ENCODE measurements at places on chromosomes 2 and 18. TPM values are rescaled to one million over a fixed set of nuclear protein-coding genes. Genes with fewer than 3 reads are reported as not detected.
A peak's percentile ranks its signal among the peaks of the same experiment; 100 is the strongest.

DNA sequence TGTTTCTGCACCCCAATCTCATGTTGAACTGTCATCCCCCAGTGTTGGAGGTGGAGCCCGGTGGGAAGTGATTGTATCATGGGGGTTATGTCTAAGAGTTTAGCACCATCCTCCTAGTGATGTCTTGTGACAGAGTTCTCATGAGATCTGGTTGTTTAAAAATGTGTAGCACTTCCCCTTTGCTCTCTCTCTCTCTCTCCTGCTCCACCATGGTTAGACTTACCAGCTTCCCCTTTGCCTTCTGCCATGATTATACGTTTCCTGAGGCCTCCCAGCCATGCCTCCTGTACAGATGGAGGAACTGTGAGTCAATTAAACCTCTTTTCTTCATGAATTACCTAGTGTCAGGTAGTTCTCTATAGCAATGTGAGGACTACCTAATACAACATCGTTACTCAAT is 396.9 kb upstream of the LRATD1 start:
- no peaks in the 10 kb centered on the region for H3K36me3 ChIP-seq
- H3K27ac ChIP-seq, result no peak overlapping the region
- H3K27me3 ChIP-seq, result no peaks in the 10 kb centered on the region
- no peaks in the 10 kb centered on the region for H3K4me1 ChIP-seq
- no peak overlapping the region for H3K4me3 ChIP-seq
- no peak for DNase-seq

DNA sequence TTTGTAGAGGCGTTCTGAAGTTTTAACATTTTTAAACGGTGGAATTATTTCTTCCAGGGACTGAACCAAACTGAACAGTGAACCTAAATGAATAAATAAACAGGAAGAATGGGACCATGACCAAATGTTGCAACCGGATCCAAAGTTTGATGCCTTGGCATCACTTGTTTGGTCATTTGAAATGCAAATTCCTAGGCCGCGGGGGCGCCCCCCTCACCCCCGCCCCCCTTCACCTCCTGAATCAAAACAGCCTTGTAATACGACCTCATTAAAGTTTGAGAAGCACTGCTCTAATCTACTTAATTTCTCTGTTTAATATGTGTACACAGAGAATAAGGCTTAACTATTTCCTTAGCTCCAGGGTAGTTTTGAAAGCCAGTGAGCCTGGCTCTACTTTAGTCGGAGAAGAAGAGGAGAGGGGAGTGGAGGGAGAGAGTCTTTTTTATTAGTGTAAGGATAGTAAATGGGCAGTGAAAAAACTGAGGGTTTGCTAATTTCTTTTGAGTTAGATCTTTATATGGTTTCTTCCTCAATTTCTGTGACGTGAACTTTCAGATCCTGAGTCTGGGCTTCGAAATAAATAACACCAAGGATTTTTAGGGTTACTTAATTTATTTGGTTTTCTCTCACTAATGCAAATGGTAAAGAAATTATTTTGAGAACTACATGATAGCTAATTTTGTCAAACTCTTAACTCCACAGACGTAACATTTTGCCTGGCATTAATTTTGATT is 5.7 kb downstream of the C2orf80 start:
- H3K36me3 ChIP-seq, result no peaks in the 10 kb centered on the region
- H3K27ac ChIP-seq, result no peak overlapping the region
- H3K4me1 ChIP-seq, result no peaks in the 10 kb centered on the region
- H3K4me3 ChIP-seq, result no peak overlapping the region
- no peak for DNase-seq

DNA sequence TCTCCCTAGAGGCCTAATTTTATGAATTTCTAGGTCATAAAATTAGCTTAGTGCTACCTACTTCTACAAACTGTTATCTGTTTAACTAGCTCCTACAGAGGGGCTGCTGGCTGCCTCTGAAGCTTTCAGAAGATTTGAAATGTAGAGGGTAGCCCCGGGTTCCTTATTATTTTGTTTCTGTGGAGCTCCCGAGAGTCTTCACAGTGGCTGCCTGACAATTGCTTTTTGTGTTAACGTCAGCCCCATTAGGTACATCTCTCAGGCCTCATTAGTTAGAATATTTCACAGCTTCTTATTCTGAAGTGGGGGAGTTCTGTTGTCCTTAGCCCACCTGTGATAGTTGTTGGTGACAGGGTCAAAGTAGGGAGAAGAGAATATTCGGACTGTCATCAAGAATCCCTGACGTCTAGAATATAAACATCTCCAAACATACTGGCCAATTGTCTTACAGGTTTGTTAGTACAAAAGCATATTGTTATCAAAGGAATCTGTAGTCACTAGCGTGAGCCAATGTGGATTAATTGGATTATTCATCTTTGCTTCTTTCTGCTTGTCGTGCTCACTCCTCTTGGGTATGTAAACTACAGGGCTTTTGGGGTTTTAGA is 77.5 kb downstream of the DIS3L2 start:
- H3K27me3 ChIP-seq, result no peaks in the 10 kb centered on the region
- peaks cover 44% of the 10 kb centered on the region for H3K4me1 ChIP-seq
- peak overlapping the region; percentile 32 for H3K27ac ChIP-seq
- no peak for DNase-seq
- H3K4me3 ChIP-seq, result peak overlapping the region; percentile 33

GRCh38 chr2:85503168-85503850 is 35.7 kb upstream of the MAT2A start:
- H3K27me3 ChIP-seq, result no peaks in the 10 kb centered on the region
- H3K27ac ChIP-seq, result no peak overlapping the region
- H3K4me1 ChIP-seq, result peaks cover 6% of the 10 kb centered on the region
- H3K36me3 ChIP-seq, result no peaks in the 10 kb centered on the region
- DNase-seq, result no peak

DNA sequence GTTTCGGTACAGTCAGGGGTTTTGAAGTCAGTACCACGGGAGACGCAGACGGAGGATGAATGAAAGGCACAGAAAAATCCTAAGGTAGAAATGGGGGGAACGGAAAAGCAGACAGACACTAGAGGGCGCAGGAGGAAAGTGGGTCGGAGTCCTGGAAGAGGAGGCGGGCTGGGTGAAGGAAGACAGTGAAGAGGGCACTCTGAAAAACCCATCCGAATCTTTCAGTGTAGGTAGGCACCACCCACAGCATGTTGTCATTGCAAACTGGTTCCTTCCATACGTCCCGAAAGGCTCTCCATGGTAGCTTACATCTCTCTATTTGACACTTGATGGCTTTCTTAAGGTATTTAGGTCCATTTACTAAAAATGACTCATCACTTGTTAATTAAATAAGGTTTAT is 18.5 kb upstream of the ZNF236 start:
- H3K27me3 ChIP-seq, result peaks cover 5% of the 10 kb centered on the region
- H3K36me3 ChIP-seq, result no peaks in the 10 kb centered on the region
- peak; percentile 68 for DNase-seq
- peak overlapping the region; percentile 8 for H3K4me3 ChIP-seq
- no peak overlapping the region for H3K27ac ChIP-seq
- H3K4me1 ChIP-seq, result peaks cover 10% of the 10 kb centered on the region

- H3K36me3 ChIP-seq, result no peaks in the 10 kb centered on the region
- DNase-seq, result no peak
- no peaks in the 10 kb centered on the region for H3K4me1 ChIP-seq
- no peaks in the 10 kb centered on the region for H3K27me3 ChIP-seq
- H3K4me3 ChIP-seq, result no peak overlapping the region
- no peak overlapping the region for H3K27ac ChIP-seq
These were observed 58.3 kb upstream of the NFE2L2 start for GRCh38 chr2:177322801-177323261.

- H3K27me3 ChIP-seq, result no peaks in the 10 kb centered on the region
- no peaks in the 10 kb centered on the region for H3K36me3 ChIP-seq
- H3K27ac ChIP-seq, result no peak overlapping the region
- no peaks in the 10 kb centered on the region for H3K4me1 ChIP-seq
- DNase-seq, result no peak
These were observed 235.5 kb downstream of the THSD7B start for GRCh38 chr2:137000811-137001210.

GRCh38 chr2:66318009-66318561 is 116.8 kb upstream of the MEIS1 start:
- H3K4me3 ChIP-seq, result no peak overlapping the region
- H3K36me3 ChIP-seq, result no peaks in the 10 kb centered on the region
- no peaks in the 10 kb centered on the region for H3K27me3 ChIP-seq
- H3K4me1 ChIP-seq, result no peaks in the 10 kb centered on the region
- H3K27ac ChIP-seq, result no peak overlapping the region

- H3K36me3 ChIP-seq, result no peaks in the 10 kb centered on the region
- no peaks in the 10 kb centered on the region for H3K4me1 ChIP-seq
- DNase-seq, result no peak
- peaks cover 9% of the 10 kb centered on the region for H3K27me3 ChIP-seq
- H3K27ac ChIP-seq, result no peak overlapping the region
These were observed 9.3 kb upstream of the ATL2 start for GRCh38 chr2:38386377-38386776.

DNA sequence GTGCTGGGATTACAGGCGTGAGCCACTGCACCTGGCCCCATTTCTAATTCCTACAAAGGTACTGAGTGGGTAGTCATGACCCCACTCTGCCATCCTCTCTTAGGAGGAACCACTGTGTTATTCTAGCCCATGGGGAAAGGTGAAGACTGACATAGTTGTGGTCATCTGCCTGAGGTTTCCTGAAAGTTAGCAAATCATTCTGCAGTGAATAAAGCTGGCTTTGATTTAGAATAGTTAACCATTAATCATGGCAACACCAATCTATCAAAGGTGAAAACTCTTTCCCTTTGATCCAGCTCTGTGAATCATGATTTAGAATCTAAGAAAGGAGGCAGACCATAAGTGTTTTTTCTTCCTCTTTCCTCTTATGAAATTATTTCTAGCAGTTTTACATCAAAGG is 50.8 kb downstream of the SUMO1 start:
- no peak overlapping the region for H3K4me3 ChIP-seq
- no peaks in the 10 kb centered on the region for H3K4me1 ChIP-seq
- H3K27me3 ChIP-seq, result peaks cover 8% of the 10 kb centered on the region
- no peaks in the 10 kb centered on the region for H3K36me3 ChIP-seq
- no peak overlapping the region for H3K27ac ChIP-seq

GRCh38 chr2:150167711-150168110 is 319.8 kb downstream of the RND3 start:
- DNase-seq, result no peak
- no peaks in the 10 kb centered on the region for H3K27me3 ChIP-seq
- H3K27ac ChIP-seq, result no peak overlapping the region
- no peak overlapping the region for H3K4me3 ChIP-seq
- H3K4me1 ChIP-seq, result no peaks in the 10 kb centered on the region

- no peak for DNase-seq
- peak overlapping the region; percentile 6 for H3K4me3 ChIP-seq
- H3K36me3 ChIP-seq, result no peaks in the 10 kb centered on the region
- H3K4me1 ChIP-seq, result peaks cover 25% of the 10 kb centered on the region
- no peaks in the 10 kb centered on the region for H3K27me3 ChIP-seq
These were observed 214.9 kb upstream of the TNP1 start for GRCh38 chr2:217074576-217075255.

- peaks cover 31% of the 10 kb centered on the region for H3K4me1 ChIP-seq
- no peak for DNase-seq
- H3K27me3 ChIP-seq, result no peaks in the 10 kb centered on the region
- no peaks in the 10 kb centered on the region for H3K36me3 ChIP-seq
These were observed 533 bp downstream of the HPCAL1 start for GRCh38 chr2:10303181-10303693.

DNA sequence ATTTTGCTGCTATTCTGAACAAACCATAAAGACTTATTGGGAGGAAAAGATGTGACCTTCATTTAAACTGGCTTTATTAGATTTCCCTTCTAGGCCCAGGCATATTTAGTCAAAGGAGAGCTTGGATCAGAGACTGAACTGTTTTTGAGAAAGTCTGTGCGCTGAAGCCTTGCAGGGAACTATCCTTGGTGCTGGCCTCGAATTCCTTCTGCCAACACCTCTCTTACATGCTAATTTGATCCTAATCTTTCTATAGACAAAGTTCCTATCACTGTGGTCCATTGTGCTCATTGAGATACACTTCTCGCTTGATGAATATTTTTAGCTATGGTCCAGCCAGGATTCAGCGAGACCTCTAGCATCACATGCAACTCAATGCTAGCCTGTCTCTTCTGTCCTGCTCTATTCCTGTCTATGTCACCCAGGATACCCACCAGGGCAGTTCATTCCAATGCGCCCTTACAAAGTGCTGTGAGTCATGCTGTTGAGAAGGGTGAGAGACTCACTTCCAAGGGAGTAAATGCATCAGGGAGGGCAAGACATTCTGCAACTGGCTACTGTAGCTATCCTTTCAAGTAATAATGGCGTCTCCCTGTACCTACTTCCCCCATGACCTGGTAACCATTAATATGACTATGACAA is 356.7 kb upstream of the LYPD1 start:
- H3K4me3 ChIP-seq, result no peak overlapping the region
- DNase-seq, result no peak
- no peaks in the 10 kb centered on the region for H3K27me3 ChIP-seq
- H3K27ac ChIP-seq, result no peak overlapping the region
- H3K4me1 ChIP-seq, result no peaks in the 10 kb centered on the region

DNA sequence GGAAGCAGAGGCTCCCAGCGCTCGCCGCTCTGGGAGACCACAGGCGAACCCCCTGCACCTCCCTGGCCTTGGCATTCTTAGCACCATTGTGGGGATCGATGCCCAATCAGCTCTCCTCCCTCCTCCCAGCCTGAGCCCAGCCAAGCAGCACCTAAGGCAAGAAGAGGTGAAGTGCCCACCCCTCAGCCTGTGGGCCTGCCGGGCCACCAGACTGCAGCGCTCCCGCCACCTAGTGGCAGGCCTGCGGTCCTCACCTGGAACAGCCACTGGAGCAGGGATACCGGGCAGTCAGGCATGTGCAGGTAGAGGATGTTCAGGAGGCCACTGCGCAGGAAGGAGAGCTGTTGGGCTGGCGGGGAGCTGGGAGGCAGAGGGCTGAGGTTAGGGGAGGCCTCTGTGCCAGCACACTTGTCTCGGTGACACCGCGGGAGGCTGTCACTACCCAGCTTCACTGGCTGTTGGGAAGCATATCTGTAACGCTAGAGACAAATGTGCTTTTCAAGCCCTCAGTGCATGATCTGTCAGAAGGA is 35.2 kb downstream of the FAM178B start:
- DNase-seq, result peak; percentile 73
- H3K27ac ChIP-seq, result no peak overlapping the region
- H3K4me3 ChIP-seq, result no peak overlapping the region
- no peaks in the 10 kb centered on the region for H3K36me3 ChIP-seq

DNA sequence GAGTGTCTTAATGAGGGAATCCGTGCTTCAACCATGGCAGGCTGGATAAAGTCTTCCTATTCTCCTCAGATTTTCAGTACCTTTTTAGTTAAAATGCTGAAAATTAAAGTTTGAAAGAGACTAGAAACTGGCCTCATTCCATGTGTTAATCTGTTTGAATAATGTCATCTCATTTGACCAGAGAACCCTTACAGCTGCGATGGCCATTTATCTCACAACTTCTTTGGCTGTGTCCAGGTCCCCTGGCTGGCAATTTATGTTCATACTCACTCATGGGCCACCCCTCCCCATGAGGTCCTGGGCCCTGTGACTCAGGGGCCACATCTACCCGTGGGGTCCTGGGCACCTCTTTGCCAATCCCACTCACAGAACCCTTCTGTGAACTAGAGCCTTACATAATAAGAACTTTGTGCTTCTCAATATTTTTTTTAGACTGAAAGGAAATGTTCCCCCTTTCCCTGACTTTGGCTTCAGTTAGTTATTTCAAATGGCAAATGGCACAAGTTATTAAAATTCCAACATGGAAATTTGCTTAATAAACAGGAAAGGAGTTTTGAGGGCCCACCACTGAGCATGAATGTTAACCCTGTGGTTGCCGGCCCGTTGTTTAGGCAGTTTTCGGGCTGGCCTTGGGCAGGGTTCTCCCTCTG is 134.6 kb downstream of the UXS1 start:
- no peak overlapping the region for H3K4me3 ChIP-seq
- H3K36me3 ChIP-seq, result no peaks in the 10 kb centered on the region
- H3K27me3 ChIP-seq, result peaks cover 8% of the 10 kb centered on the region
- no peak for DNase-seq

Gene OR6B2
- not detected for total RNA-seq

Gene VSNL1
- total RNA-seq, result not detected

Gene CDK15
- not detected for total RNA-seq

Gene MDH1B
- total RNA-seq, result 0.45 TPM

Gene AQP12B
- not detected for total RNA-seq

Gene AKAIN1
- not detected for total RNA-seq

Gene GAL3ST2
- 2.8 TPM for total RNA-seq

Gene IL1A
- total RNA-seq, result 0.25 TPM
